CD4-positive, alpha-beta T cell treated with Interleukin-17A for 1 hour (primary cell): ENCODE measurements at places on chromosomes 3 and 15.

- no peak for DNase-seq
These were observed 213.8 kb upstream of the STAC start for GRCh38 chr3:36166477-36166876.

- DNase-seq: no peak
These were observed 163.4 kb upstream of the IQSEC1 start for GRCh38 chr3:13236557-13237173.

- DNase-seq: no peak
These were observed 108.5 kb upstream of the EPHA6 start for GRCh38 chr3:96705895-96706294.

DNA sequence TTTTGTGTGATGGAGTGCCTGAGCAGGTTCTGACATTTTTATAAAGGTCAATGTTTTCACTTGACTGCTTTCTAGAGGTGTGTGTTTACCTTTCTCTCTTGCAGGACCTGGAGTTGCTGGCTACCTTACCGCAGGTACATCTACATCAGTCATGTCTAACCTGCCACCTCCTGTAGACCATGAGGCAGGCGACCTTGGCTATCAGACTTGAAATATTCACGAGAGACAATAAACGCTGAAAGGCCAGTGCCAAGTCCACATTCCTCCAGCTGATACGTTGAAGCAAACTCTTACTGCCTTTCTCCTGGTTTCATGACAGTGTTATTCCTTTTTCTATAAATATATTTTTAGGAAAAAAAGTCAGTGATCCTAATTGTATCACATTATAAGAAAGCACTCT, 59.0 kb upstream of the ACKR4 start:
- no peak for DNase-seq

DNA sequence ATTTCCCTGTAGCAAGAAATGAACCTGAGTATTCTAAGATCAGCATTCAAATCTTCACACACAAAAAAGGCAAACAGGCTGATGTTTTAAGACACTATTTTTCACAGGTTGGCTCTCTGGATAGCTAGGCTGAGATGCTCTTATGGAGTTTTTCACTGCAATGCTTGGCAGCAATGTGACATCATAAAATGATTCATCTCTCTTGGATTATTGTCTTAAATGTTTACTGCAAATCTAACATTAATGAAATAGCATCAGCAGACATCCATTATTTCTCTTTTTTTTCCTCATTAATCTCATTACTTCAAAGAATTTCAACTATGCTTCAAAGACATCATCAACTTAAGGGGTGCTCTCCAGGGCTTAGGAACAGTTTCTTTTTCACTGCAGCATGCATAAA, 23.6 kb upstream of the SSUH2 start:
- no peak for DNase-seq

- no peak for DNase-seq
These were observed 78.1 kb downstream of the DCUN1D1 start for GRCh38 chr3:182902236-182902635.

DNA sequence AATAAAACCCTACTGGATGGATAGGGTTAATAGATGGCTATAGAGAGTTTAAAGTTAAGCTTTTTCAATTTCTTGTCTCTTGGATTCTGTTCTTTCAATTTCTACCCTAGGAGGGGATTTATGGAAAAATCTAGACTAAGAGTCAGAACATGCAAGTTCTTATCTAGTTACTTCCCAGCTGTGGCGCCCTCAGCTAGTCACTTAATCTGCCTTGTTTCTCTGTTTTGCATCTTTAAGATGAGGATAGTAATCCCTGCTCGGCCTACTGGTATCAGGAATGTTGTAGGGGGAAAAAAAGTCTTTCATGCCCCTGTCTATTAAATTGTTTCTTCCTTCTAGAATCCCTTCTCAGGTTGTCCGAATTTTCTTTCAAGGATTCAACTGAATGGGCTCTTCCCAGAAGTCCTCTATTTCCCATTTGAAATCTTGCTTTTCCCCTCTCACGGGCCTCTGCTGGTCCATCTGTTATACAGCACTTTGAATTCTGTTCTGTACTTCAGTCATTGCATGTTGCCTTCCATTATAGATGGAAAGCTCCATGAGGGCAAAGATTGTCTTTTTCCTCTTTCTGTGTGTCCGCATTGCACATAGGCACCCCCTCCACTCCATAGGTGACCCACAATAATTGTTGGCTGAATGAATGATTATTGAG, 4.4 kb downstream of the KCTD6 start:
- DNase-seq: no peak

DNA sequence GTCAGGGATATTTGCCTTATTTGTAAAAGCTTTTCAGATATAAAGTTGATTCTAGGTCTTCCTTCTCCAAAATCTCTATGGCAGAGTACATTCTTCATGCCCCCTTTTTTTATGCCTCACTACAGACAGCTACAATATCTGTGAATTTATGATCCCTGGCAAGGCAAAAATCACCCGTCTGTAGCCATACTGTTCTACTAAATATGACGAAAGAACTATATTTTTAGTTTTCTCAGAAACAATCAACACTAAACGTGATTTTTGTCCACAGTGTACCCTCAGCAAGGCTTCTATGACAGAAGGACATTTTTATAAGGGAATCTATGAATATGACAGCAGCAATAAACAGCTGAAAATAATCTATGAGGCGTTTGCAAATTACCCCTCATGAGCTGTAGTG, 12.7 kb downstream of the LRTM1 start:
- no peak for DNase-seq

DNA sequence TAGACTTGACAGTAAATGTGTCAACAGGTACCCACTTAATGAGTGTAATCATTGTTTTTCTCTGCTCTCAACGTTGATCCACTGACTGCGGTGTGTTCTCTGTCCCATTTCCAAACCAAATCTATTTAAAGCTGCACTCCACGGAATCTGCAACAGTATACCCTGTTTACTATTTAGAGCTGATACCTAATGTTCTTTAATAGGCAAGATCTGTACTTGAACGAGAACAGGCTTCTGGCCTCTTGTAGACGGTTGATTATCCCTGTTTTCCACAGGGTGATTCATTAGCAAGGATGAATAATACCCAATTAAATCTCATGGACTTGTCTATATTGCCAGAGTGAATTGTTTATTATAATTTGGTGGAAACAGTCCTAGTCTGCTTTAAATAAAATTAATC, 189.9 kb downstream of the LPP start:
- DNase-seq: no peak

GRCh38 chr3:16761571-16761970, 123.2 kb upstream of the PLCL2 start:
- no peak for DNase-seq

DNA sequence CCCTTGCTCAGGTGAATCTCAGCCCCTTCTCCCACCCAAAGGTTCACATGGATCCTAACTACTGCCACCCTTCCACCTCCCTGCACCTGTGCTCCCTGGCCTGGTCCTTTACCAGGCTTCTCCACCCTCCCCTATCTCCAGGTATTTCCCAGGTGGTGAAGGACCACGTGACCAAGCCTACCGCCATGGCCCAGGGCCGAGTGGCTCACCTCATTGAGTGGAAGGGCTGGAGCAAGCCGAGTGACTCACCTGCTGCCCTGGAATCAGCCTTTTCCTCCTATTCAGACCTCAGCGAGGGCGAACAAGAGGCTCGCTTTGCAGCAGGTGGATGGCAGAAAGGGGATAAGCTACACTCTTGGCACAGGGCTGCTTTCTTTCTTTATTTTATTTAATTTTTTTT, 4.5 kb downstream of the FAM131A start:
- no peak for DNase-seq

DNA sequence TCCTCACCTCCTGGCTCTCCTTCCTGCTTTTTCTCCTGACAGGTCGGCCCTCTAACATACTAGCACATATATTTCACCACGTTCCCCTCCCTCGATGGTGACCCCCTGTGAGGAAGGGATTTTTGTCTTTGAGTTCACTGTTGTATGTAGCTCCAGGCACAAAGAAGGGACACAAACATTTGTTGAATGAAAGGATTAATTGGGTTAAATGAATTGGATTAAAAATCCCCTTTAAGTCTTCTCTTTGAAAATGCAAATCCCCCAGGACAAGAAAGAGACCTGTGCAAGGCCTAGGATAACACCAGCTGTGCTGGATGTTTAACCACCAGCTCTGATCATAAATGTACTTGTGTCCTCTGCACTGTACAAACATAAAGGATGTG, 3.3 kb downstream of the CALML4 start:
- DNase-seq: no peak

GRCh38 chr15:92012368-92012629, 158.8 kb downstream of the SLCO3A1 start:
- DNase-seq: no peak

DNA sequence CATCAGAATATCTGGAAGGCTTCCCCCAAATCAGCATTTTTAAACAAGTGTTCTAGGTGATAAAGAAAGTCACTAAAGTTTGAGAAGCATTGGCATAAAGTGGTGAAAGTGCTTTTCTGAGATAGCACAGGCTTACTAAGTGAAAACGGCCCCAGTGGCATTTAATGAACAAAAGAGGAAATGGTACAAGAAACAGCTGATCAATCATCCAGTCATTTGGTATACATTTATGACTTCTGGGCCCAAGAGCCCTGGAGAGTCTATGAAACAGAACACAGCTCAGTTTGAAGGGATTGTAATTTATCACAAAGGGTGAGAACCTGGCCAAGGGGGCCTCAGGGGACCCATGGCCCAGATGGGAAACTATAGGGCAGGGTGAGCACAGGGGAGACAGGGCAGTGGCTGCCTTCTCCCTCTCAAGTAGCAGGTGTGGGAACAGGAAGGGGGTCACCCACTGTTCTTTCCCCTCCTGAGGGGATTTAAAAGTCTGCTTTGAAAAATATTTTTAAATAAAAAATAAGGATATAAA, 265.5 kb upstream of the ROPN1 start:
- DNase-seq: no peak

DNA sequence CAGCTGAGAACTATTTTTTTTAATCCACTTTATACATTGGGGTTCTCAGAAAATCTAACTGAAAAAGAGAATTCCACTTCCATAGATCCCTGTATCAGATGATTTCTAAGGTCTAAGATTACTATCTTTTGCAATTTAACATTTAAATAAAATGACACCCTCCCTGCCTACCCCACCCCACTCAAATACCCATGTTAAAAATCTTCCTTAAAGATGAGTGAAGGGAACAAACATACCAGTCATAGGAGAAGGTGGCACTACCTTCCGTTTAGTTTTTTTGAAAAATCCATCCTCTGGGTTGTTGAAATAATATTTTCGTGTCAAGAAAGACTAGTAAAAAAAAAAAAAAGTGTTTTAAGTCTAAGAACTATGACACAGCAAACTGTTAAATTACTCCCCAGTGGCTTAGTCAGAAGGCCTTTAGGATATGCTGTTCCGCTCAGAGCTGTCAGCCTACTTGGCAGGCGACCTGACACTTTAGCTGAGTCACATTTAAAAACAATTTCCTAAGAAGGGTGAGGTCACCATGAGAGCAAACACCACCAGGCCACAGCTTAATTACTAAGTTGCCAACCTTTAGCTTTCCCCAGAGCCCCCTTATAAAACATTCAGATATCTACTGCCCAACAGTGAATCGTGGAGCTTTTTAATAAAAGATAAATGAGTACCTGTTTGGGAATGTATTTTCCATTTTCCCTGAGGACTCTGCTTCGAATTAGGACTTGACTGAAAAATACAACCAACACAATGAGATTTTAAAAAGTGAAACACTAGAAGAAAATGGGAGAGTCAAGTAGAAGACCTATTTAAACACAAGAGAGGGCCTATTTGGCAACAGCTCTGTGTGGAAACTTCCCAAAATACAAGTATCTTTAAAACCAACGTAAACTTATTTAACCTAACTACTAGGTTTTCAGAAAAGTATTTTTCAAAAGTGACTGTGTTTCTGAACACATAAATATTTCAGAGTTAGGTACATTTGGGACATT, 9.6 kb downstream of the EMC3 start:
- no peak for DNase-seq

DNA sequence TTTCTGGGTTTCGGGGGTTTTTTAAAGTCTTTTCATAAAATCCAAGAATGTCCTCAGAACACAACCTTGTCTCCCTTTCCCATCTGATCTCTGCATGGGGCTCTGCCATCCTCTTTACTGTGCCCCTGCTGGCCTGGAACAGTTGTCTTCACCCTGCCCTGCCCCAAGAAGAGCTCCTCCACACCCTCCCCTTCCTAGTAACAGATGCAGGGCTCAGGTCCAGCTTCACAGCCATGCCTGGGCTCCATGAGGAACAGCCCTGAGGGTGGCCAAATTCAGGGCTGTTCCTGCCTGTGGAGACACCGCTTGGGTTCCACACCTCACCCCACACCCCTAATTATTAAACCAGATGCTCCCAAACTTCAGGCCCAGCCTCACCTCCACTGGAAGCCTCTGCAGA, 12.9 kb upstream of the ULK3 start:
- DNase-seq: no peak

DNA sequence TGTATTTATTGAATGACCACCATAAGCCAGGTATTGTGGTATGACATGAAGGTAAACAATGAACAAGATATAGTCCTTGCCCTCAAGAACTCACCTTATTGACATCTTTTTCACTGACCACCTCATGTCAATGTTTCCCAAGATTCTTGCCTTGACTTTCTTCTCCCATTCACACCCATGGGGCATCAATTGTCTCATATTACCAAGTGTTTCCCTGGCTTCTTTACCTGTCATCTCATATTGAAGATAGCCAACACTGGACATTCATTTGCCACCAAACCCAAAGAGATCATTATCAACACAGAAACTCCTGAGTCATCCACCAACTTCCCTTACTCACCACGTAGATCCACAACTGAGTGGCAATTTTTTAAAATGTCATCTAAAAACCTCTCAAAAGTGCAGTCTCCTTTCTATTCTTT, 2.2 kb downstream of the EFHB start:
- DNase-seq: no peak
